ENCODE measurements at places on chromosomes 4 and X. TPM values are rescaled to one million over a fixed set of nuclear protein-coding genes. Genes with fewer than 3 reads are reported as not detected.

Gene DGKK
- total RNA-seq: not detected

Gene PAGE4
- not detected for total RNA-seq

Gene FAM90A26
- not detected for total RNA-seq

Gene DRP2
- total RNA-seq: 1.0 TPM

Gene SH3D19
- not detected for total RNA-seq

Gene SRPX2
- total RNA-seq: not detected

Gene SHROOM2
- not detected for total RNA-seq

Gene PLXNB3
- 0.35 TPM for total RNA-seq

Gene MAMLD1
- 2.4 TPM for total RNA-seq

Gene TACR3
- total RNA-seq: not detected

Gene RTL5
- 0.15 TPM for total RNA-seq

Gene UGT2A3
- not detected for total RNA-seq
